ENCODE measurements at places on chromosomes 5 and 9. TPM values are rescaled to one million over a fixed set of nuclear protein-coding genes. Genes with fewer than 3 reads are reported as not detected.

The CCDC192 gene
- not detected for total RNA-seq

The ACTL7A gene
- not detected for total RNA-seq

The STPG3 gene
- total RNA-seq, result not detected

The TAL2 gene
- not detected for total RNA-seq

The SLC1A1 gene
- 0.52 TPM for total RNA-seq

The S100Z gene
- 1.4 TPM for total RNA-seq

The ZFP62 gene
- total RNA-seq, result 71.7 TPM

GRCh38 chr5:23332650-23333251, 174.7 kb upstream of the PRDM9 start:
- H3K4me3 ChIP-seq, result no peak overlapping the region
- no peak for DNase-seq
- H3K36me3 ChIP-seq, result no peaks in the 10 kb centered on the region
- no peaks in the 10 kb centered on the region for H3K27me3 ChIP-seq

DNA sequence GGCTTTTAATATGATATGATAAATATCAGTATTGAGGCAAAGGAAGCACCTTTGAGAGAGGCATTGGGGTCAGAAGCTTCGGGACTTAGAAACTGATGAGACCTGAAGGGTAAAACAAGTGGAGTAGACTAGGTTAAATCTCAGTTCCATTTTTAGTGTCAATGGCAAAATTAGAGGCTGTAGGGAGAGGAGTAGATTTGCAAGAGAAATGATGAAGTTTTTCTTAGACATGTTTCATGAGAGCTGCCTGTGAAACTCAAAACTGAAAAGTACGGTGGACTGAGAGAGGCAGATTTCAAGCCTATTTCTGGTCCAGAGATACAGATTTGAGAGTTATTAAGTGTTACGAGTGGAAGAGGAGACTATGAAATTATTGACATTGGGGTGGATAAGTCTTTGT, 278.5 kb downstream of the TAF11L14 start:
- no peak for DNase-seq
- no peak overlapping the region for H3K4me3 ChIP-seq
- H3K36me3 ChIP-seq, result no peaks in the 10 kb centered on the region

GRCh38 chr5:180180421-180180820, 28.6 kb downstream of the RASGEF1C start:
- H3K27ac ChIP-seq, result no peak overlapping the region
- no peak for DNase-seq
- H3K4me1 ChIP-seq, result no peaks in the 10 kb centered on the region
- H3K4me3 ChIP-seq, result no peak overlapping the region
- H3K36me3 ChIP-seq, result no peaks in the 10 kb centered on the region

GRCh38 chr5:142512043-142513042, 173.5 kb downstream of the FGF1 start:
- no peaks in the 10 kb centered on the region for H3K36me3 ChIP-seq
- no peak for DNase-seq
- H3K27me3 ChIP-seq, result peaks cover 4% of the 10 kb centered on the region

DNA sequence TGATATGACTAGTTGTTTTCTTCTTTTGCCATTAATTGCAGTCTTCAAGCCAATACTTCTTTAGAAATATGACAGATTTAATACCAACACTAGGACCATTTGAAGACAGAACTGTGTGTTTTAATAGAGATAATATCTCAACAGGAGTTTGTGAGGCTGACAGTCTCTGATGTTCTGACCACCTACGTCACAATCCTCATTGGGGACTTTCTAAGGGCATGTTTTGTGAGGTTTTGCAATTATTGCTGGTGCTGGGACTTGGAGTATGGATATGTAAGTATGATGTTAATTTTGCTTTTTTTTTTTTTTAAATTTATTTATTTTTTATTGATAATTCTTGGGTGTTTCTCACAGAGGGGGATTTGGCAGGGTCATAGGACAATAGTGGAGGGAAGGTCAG, 147.6 kb downstream of the ALDH1A1 start:
- H3K4me1 ChIP-seq, result no peaks in the 10 kb centered on the region
- no peak for DNase-seq
- H3K27ac ChIP-seq, result no peak overlapping the region
- no peaks in the 10 kb centered on the region for H3K27me3 ChIP-seq
- no peaks in the 10 kb centered on the region for H3K36me3 ChIP-seq

DNA sequence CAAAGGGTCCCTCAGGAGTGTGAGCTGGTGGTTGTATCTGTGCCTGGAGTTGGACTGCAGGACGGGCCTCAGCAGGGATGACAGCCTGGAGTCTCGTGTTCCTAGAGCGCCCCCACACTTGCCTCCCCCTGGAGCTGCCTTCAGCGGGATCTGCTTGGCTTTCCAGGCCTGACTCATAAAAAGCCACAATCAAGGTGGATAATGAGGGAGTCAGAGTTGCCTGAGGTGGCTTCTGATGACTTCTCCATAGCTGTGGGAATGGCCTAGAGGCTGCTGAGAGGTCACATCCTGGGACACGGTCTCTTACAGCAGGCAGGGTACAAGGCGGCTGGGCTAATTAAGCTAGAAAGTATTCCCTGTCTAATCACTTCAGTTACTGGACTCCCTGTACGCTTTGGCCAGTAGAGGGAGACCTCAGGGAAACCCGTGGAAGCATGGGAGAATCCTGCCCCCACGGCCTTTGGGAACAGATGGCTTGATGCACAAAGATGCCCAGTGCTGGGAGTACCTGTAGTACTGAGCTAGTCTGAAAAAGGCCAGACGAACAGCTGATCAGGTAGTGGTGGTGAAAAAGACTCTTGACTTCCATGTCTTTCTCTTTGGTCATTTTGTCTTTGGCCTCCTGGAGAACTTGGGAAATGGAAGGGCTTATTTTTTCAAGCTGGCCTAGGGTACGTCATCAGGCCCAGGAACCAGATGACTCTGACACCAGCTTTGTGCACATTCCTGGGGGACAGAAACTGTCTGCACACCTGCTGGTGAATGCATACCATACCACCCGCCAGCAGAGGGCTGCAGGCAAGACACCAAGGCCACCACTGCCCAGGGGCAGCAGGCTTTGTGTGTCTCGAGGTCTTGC, 16.1 kb upstream of the FRRS1L start:
- no peak overlapping the region for H3K27ac ChIP-seq
- DNase-seq, result no peak
- peaks cover 11% of the 10 kb centered on the region for H3K4me1 ChIP-seq
- no peak overlapping the region for H3K4me3 ChIP-seq
- no peaks in the 10 kb centered on the region for H3K36me3 ChIP-seq
- no peaks in the 10 kb centered on the region for H3K27me3 ChIP-seq

DNA sequence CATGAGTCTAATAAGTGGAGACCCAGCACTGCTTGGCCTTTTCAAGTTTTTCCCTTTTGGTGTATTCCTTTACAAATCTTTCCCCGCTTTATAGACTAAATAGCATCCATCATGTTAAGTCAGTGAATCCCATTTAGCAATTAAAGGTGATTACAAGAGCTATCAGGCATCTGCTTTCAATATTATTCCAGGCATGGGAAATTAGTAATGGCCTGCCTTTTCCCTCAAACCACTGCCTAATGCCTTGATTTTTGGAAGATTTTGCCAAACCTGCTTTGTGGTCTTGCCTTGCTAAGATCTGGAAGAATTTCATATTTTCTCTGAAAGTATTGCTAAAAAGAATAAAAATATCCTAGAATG, 102.8 kb upstream of the GNA14 start:
- no peak overlapping the region for H3K27ac ChIP-seq
- H3K4me3 ChIP-seq, result no peak overlapping the region
- H3K4me1 ChIP-seq, result no peaks in the 10 kb centered on the region
- no peak for DNase-seq

DNA sequence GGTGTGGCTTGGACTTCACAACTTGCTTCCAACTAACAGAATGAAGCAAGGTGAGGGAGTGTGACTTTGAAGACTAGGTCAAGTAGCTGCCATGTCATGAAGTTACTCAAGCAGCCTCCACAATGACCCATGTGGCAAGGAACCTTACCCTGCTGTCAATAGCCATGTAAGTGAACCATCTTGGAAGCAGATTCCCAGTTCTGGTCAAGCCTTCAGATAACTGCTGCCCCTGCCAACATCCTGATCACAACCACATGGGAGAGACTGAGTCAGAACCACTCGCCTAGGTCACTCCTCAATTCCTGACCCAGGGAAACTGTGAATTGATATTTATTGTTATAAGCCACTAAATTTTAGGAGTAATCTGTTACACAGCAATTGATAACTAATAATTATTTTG, 10.9 kb downstream of the ZCCHC10 start:
- H3K27me3 ChIP-seq, result no peaks in the 10 kb centered on the region
- no peak overlapping the region for H3K4me3 ChIP-seq
- no peak overlapping the region for H3K27ac ChIP-seq
- H3K4me1 ChIP-seq, result no peaks in the 10 kb centered on the region
- DNase-seq, result no peak

GRCh38 chr9:125589287-125589686, 117.7 kb downstream of the MAPKAP1 start:
- DNase-seq, result no peak
- H3K4me1 ChIP-seq, result no peaks in the 10 kb centered on the region
- H3K27me3 ChIP-seq, result no peaks in the 10 kb centered on the region
- H3K27ac ChIP-seq, result no peak overlapping the region
- H3K4me3 ChIP-seq, result no peak overlapping the region
- peaks cover 8% of the 10 kb centered on the region for H3K36me3 ChIP-seq

DNA sequence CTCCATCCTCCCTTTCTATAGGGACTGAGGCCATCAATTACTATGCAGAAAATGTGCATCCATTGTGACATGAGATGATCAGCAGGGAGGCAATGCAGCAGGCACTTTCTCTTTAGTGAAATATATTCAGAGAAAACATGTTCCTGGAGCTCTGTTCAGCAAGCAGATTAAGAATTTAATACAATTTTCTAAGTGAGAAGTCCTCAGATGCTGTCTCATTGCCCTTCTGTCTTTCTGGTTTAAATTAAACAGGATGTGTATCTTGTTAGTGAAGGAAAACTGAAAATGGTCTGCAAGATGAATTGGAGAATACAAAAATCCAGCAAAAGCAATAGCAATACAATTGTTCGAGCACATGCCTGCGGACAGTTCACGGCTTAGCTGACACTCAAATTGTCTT, 445.8 kb upstream of the RIOK2 start:
- no peak for DNase-seq
- H3K36me3 ChIP-seq, result no peaks in the 10 kb centered on the region
- H3K4me1 ChIP-seq, result no peaks in the 10 kb centered on the region
- H3K27ac ChIP-seq, result no peak overlapping the region
- H3K4me3 ChIP-seq, result no peak overlapping the region

- H3K36me3 ChIP-seq, result no peaks in the 10 kb centered on the region
- no peak for DNase-seq
- no peaks in the 10 kb centered on the region for H3K27me3 ChIP-seq
- H3K27ac ChIP-seq, result no peak overlapping the region
- H3K4me1 ChIP-seq, result no peaks in the 10 kb centered on the region
- no peak overlapping the region for H3K4me3 ChIP-seq
Measured at GRCh38 chr5:173625673-173626504, 9.4 kb upstream of the BOD1 start.

DNA sequence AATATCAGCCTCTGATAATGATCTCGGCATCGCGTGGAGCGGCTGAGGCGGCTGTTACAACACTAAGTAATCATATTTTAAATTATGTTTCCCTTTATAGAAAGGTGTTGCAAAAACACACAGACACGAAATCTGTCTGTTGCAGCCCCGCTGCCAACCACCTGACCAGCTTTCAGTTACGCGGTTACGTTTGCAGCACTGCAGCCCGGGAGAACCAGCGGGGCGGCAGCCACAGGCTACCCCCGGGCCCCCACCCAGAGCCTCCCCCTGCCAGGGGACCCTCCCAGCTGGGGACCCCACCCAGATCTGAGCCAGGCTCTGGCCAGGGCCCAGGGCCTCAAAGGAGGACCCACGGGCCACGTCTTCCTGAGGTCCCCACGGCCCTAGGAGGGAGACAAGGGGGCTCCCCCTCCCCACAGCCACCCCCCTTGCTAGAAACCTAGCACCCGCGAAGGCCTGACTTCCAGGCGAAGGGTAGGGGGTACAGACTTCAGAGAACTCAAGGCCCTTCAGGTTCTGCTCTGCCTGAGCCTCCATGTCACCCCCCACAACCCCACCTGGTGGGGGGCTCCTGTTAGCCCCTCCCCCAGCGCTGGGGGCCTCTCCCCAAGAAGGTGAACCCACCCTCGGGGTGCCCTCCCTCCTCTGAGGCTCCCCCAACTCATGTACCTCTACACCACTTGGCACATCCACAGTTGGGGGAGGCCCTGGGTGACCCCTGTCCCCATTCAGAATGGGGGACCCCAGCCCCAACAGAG, 6.0 kb downstream of the NACC2 start:
- H3K27ac ChIP-seq, result no peak overlapping the region
- no peak overlapping the region for H3K4me3 ChIP-seq
- no peak for DNase-seq
- no peaks in the 10 kb centered on the region for H3K27me3 ChIP-seq

- no peak for DNase-seq
- no peak overlapping the region for H3K27ac ChIP-seq
- no peaks in the 10 kb centered on the region for H3K4me1 ChIP-seq
- no peak overlapping the region for H3K4me3 ChIP-seq
- H3K36me3 ChIP-seq, result no peaks in the 10 kb centered on the region
Measured at GRCh38 chr5:88897748-88898147, 14.8 kb upstream of the MEF2C start.

DNA sequence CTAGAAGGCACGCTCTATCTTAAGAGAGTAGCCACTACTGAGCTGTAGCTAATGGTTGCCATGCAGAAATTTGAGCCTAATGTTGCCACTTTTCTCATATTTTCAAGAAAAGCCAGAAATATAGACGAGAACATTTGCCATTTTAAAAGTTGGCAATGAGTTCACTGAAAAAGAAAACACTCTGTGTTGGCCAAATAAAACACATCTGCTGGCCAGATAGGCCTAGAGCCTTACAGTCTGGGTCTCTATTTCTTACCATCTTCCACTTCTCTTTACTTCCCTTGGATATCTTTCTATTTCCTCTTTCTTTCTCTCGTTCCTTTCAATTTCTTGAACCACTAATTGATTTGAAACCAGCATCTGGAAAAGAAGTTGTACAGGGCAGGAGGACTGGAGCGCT, 36.6 kb upstream of the VCAN start:
- H3K4me3 ChIP-seq, result no peak overlapping the region
- no peaks in the 10 kb centered on the region for H3K27me3 ChIP-seq
- H3K27ac ChIP-seq, result no peak overlapping the region
- H3K4me1 ChIP-seq, result no peaks in the 10 kb centered on the region
- H3K36me3 ChIP-seq, result no peaks in the 10 kb centered on the region

GRCh38 chr5:167877114-167877722, 414.2 kb upstream of the WWC1 start:
- H3K27ac ChIP-seq, result no peak overlapping the region
- H3K4me3 ChIP-seq, result no peak overlapping the region
- H3K27me3 ChIP-seq, result no peaks in the 10 kb centered on the region
- DNase-seq, result no peak
- no peaks in the 10 kb centered on the region for H3K4me1 ChIP-seq
